ENCODE measurements at places on chromosomes 4 and X.

GRCh38 chr4:64130907-64131306 lies 278.3 kb downstream of the TECRL start:
- no peak for DNase-seq

- DNase-seq = no peak
Observed at GRCh38 chr4:120995266-120996010, 72.9 kb upstream of the PRDM5 start.

GRCh38 chr4:113065629-113066028 lies 16.2 kb downstream of the ANK2 start:
- no peak for DNase-seq

- no peak for DNase-seq
Observed at GRCh38 chrX:42096265-42096920, 173.0 kb upstream of the CASK start.

- no peak for DNase-seq
Observed at GRCh38 chrX:76971393-76972376, 475.5 kb upstream of the FGF16 start.

DNA sequence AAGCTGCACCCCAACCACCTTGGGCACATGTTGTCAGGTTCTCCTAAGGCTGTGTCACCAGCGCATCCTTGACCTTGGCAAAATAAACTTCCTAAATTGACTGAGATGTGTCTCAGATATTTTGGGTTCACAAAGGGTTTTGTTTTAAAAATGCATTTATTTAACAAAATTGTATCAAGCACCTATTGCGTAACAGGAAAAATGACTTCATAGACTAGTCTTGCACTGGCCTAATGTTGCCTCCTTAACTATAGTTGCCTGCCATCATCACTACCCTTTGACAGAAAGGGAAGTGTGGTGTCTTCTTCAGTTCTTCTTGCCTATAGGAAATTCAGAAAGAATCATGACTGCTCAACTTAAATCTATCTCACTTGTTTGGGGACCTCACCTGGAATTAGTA lies 374.2 kb downstream of the SH2D1A start:
- DNase-seq = no peak

- DNase-seq = no peak
Observed at GRCh38 chr4:24887881-24888430, 24.9 kb downstream of the CCDC149 start.

DNA sequence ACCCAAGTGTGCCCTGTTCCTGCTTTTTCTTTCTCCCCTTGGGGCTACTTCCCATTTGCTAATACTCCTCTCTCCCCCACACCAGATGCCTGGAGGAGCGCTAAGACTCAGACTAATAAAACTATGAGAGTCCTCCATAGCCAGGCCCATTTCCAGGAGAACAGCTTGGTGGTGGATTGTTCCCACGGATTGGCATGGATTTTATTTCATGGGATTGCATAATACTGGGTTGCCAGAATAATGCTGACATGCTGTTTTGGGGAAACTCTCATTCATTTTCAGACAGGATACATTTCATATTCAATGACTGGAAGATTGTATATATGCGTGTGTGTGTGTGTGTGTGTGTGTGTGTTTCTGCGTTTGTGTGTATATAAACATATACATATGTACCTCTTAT lies 447.5 kb upstream of the PITX2 start:
- DNase-seq = no peak

GRCh38 chrX:82092307-82092706 lies 890.4 kb downstream of the SH3BGRL start:
- no peak for DNase-seq

DNA sequence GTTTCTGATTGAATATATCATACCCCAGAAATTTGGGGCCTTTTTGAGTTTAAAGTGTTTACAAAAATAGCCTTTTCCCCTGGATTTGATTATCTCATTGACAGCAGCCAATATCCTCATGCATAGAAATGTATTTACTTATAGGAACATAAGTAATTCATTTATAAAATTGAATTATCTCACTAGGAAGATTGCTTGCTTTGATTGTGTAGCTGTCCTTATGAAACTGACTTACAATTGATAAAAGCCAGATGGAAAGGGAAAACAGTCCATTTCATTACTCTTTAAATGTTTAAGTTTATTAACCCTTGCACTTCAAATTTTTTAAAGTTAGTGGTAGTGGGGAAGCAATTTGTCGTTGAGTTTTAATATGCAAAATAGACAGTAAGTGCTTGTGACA lies 310.2 kb upstream of the TBX22 start:
- DNase-seq = no peak

DNA sequence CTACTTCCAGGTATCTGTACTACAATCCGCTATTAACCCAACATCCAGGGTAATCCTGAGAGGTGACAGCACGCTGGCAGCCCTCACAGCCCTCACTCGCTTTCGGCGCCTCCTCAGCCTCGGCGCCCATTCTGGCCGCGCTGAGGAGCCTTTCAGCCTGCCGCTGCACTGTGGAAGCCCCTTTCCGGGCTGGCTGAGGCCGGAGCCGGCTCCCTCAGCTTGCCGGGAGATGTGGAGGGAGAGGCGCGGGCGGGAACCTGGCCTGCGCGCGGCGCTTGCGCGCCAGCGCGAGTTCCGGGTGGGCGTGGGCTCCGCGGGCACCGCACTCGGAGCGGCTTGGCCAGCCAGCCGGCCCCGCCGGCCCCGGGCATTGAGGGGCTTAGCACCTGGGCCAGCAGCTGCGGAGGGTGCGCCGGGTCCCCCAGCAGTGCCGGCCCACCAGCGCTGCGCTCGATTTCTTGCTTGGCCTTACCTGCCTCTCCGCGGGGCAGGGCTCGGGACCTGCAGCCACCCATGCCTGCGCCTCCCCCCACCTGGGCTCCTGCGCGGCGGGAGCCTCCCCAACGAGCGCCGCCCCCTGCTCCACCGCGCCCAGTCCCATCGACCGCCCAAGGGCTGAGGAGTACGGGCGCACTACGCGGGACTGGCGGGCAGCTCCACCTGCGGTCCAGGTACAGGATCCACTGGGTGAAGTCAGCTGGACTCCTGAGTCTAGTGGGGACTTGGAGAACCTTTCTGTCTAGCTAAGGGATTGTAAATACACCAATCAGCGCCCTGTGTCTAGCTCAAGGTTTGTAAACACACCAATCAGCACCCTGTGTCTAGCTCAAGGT lies 87.3 kb downstream of the PRSS12 start:
- peak; percentile 25 for DNase-seq

DNA sequence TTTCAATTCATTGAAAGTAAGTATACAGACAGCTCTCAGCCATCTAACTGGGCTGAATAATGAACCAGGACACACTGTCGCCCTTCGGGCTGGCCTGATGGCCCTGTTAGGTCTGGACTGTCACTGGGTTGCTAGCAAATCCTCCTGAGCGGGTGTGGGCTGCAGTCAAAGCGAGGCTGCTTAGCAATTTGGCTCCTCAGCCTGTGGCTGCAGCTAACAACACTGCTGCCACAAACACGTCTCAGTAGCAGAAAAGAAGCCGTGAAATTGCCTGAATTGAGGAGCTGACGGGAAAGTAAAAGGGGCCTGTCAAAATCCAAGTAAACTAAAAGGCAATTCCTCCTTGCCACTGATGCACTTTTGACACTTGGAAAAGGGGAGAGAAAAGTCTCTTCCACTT lies 72.8 kb downstream of the SMIM20 start:
- no peak for DNase-seq

GRCh38 chr4:129362691-129363274 lies 266.8 kb downstream of the C4orf33 start:
- DNase-seq = peak; percentile 31

DNA sequence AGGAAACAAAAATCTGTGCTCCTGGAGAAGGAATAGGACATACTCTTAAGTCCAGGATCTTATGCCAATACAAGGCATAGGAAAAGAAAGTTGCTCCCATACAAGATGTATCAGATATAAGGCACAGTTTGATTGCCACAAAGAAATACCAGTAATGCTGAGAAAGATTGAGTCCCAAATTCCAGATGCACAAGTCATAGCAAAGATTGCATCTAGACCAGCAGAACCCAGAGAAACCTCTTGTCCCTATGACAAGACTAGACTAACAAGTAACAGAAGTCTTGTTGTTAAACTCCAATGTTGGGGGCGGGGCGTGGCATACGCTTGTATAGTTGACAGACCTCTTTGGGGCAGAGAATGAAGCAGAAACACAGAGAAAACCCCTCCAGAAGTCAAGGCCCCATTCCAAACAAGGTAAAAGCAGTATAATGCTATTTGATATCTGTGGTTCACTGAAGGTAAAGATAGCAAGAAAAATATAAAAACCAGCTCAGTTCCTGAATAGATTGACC lies 671.5 kb upstream of the GRIA3 start:
- no peak for DNase-seq

- no peak for DNase-seq
Observed at GRCh38 chrX:17590892-17591740, 146.2 kb upstream of the SCML1 start.

- DNase-seq = peak; percentile 62
Observed at GRCh38 chrX:135974279-135974856, 580 bp upstream of the MMGT1 start.

DNA sequence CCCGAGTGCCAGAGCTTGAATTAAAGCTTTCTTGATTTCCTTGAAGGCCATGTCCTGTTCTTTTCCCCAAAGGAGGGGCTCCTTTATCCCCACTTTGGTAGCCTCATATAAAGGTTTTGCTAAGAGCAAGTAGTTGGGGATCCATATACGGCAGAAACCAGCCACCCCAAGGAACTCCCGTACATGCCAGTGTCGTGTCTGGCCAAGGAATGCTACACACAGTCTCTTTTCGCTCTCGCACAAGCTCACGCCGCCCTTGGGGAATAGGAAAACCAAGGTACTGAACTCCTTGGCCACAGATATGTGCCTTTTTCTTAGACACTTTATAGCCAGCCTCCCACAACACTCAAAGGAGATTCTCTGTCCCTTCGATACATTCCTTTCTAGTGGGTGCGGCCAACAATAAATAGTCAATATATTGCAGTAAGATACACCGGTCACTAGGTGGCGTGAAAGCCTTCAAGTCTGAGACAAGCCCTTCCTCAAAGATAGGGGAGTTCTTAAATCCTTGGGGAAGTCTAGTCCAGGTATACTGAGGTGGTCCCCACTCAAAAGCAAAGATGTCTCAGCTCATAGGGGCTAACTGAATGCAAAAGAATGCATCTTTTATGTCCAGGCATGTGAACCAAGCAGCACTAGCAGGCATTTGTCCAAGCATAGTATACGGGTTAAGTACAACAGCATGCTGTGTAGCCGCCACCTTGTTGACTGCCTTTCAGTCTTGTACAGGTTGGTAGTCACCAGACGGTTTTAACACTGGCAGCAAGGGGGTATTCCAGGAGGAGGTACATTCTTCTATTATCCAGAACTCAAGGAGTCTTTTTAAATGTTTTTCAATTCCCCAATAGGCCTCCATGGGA lies 57.8 kb upstream of the XAGE1B start:
- no peak for DNase-seq

GRCh38 chrX:8579602-8580001 lies 115.0 kb downstream of the VCX3B start:
- DNase-seq = no peak

DNA sequence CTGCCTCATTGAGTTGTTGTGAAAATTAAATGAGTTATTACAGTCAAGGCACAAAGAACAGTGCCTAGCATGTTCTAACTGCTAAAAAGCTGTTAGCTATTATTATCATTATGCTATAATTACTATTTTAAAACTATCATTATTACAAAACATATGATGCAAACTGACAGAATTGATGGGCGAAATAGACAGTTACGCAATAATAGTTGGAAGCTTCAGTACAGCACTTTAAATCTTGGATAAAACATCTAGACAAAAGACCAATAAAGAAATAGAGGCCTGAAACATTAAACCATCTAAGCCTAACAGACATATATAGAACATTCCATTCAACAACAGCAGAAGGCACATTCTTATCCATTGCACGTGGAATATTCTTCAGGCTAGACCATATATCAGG lies 73.0 kb downstream of the TAB3 start:
- no peak for DNase-seq

DNA sequence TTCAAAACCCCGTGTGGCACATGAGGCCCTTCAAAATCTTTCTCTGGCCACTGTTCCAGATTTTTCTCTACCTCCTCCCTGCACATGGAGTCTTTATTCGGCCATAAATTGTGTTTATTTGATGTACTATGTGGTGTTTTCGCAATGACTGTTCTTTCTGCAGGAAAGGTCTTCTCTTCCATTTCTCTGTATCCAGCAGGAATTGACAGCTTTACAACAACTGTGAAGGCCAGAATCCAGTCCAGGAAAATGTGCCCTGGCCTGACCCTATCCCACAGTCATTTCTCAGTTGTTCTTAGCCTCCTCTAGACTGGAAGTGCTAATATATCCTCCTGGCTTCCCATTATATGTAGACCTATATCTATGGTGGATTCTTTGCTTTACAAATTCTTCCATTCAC lies 191.4 kb downstream of the COL25A1 start:
- DNase-seq = no peak

DNA sequence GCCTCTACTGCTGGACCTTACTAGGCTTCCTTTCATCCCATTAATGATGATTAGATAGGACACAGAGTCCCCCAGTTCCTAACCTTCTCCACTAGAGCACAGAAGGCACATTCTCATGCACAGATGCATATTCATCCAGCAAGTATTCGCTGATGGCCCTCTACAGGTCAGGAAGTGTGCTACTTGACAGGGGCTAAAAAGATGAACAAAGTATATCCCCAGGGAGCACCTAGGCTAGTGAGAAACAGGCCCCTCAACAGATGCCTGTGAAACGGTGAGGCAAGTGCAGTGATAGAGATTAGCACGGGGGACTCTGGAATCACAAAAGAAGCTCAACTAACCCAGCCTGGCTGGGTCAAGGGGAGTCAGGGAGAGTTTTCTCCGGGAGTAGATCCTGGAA lies 95.8 kb downstream of the MGST2 start:
- DNase-seq = no peak

DNA sequence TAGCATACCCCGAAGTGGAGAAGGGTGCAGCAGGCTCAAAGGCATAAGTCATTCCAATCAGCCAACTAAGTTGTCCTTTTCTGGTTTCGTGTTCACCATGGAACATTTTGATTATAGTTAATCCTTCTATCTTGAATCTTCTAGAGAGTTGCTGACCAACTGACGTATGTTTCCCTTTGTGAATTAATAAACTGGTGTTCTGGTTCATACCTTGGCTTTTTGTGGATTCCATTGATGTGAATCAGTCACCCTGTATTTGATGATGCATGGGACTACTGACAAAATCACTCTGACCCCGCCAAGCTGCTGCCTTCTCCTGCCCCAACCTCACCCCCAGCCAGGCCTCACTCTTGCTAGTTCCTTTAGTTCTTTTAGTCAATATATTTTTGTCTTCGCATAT lies 32.7 kb downstream of the F9 start:
- no peak for DNase-seq

All from naive thymus-derived CD8-positive, alpha-beta T cell (primary cell).